ENCODE measurements at places on chromosomes 5 and 9.
A peak's percentile ranks its signal among the peaks of the same experiment; 100 is the strongest.

DNA sequence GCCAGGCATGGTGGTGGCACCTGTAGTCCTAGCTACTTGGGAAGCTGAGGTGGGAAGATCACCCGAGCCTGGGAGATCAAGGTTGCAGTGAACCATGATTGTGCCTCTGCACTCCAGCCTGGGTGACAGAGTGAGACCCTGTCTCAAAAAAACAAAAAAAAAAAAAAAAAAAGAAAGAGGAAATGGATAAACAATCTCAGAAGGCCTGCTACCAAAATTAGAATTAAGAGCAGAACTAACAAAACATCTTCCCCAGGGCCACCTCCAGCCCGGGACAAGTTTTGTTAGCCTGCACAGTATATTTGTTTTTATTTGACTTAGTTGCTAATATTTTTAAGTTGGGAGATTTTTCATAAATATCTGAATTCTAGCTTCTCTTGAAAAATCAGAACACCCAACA, 23.1 kb downstream of the PAX5 start:
- no peak for DNase-seq

- no peak for DNase-seq
These were observed 702 bp upstream of the PRELID2 start for GRCh38 chr5:145835848-145836239.

DNA sequence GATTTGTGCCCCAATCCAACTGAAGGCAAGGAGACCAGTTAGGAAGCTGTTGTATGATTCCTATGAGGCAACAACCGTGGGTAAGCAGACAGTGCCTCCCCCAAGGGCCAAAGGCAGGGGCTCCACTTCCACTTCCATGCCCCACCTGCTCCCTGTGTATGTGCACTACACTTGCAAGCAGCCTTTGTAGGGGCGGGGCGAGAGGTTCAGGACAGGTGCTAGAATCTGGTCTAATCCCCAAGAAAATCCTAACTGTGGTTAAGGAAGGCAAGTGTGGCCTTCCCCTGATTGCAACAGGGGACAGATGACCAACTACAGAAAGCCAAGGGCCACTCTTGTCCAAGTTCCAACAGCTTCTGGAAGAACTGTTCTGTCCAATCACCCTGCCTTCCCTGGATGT, 41.7 kb downstream of the B4GALT1 start:
- no peak for DNase-seq

GRCh38 chr9:13919401-13919800, 394.5 kb downstream of the NFIB start:
- DNase-seq: no peak

- no peak for DNase-seq
These were observed 6.3 kb downstream of the TYRP1 start for GRCh38 chr9:12699529-12699928.

GRCh38 chr5:38719916-38720315, 125.9 kb upstream of the OSMR start:
- DNase-seq: no peak

GRCh38 chr9:78383130-78383529, 86.2 kb downstream of the PSAT1 start:
- no peak for DNase-seq

GRCh38 chr5:167392240-167392639, 899.2 kb upstream of the WWC1 start:
- no peak for DNase-seq

- no peak for DNase-seq
These were observed 157.0 kb upstream of the SMIM23 start for GRCh38 chr5:171628633-171628974.

DNA sequence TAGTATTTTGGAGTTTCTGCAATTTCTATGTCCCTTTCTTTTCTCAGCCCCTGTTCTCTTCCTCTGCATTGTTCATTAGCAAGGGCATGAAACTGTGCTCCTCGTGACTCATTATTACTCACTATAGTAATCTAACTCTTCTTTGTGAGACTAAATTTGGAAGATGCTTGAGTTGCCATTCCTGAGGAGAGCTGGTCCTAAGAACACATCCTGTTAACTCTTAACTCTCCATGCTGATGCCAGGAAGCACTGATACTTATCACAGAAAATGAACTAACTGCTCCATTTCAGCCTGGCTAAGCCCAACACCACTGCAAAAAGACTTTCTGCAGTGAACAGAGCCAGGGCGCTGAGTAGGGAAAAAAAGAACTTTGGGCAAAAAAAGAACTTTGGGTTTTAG, 10.6 kb upstream of the CSNK1A1 start:
- DNase-seq: no peak

GRCh38 chr5:172503925-172504700, 49.8 kb upstream of the SH3PXD2B start:
- no peak for DNase-seq

DNA sequence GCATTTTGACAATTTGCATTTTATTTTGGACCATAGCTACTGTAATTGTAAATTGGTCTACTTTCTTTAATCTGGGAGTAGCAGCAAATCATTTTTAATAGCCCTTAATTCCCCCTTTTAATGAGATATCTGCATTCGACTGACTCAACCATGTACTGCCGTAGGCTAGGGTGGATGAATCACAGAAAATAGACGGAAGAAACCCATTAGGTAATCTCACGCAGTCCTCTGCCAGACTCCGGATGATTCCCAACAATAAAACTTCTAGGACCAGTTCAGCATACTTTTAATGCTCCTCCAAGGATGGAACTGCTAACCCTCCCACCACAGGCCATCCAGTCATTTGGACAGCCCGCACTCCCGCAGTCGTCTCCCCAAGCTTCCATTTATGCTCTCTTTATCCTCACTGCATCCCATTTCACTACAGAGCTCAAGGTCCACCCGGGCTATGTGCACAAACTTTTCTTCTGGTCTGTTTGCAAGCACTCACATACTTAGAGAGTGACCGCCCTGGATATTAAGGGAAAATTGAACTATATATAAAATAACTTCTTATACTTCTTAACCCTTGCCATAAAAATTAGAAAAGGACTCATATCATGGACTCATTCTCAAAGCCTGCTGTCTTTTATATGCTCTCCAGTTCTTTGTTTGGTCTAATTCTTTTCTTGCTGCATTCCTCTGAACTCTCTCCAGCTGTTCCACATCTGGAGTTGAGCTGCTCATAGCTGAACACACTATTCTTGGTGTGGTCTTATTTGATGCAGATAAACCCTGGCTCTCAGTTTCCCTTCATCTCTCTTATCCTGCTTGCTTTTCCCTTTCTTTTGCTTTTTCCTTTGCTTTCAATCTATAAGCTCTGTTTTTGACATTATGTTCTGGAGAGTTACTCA, 326.6 kb downstream of the ARL15 start:
- DNase-seq: no peak

DNA sequence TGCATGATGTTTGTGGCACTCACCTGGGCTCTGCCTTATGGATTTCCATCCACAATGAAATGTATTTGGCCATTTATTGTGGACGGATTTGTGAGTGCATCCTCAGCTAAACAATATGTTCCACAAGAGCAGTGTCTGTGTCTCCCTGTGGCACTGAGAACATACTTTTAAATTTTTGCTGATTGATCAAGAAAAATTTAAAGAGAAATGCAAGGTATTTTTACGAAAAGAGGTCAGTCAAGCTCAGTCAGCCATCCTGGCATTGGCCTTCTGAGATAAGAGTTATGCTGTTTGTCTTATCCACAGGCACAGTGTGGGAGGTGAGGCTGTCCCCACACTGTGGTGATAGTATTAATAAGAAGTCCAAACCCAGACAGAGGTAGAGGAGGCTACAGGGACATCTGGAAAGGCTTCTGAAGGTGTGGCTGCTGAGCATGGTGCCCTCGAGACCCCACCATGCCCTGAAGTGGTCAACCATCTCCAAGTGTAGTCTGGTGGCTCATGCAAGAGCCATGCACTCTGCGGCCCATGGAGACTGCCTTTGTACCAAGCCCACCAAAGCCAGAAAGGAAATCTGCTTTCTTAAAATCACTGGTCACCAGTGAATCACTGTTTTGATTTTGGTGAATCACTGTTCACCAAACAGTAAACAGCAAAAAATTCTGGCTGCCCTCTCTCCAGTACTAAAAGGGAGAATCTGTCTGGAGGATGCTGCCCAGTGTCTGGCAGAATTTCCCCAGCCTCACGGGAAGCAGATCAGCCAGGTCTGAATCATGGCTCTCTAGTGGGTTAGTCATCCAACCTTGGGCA, 28.8 kb downstream of the SPOCK1 start:
- DNase-seq: no peak

DNA sequence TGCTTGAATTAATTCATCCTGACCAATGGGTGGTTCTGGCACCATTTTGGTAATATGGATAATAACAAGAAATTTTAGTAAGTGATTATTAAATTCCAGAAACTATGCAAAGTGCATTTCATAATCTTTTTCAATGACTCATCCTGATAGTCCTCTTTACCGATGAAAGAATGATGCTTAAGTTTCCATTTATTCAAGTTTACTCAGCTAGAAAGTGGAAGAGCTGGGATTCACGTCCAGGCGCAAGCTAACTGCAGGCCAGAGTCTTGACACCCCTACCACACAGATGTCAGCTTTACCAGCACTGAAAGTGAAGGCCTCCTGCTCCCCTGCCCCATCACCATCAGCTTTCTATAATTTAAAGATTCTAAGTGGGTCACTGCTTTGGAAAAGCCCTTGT, 493.5 kb upstream of the WWC1 start:
- no peak for DNase-seq

DNA sequence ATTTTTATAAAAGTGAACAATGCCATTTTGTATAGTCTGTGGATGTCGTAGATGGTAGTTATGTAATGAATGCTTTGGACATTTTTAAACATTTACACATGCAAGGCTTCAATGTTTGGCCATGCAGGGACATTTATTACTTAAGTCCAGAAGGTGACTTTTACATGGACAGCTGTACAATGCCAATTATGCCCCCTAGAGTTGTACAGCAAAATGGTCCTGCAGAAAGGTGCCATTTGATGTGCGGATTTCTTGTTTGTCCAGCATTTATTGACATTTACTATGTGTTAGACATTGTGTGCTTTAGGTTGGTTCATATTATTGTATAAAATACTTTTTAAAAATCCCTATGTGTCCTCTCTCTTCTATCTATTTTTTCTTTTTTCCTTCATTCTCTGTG, 22.5 kb upstream of the COMMD10 start:
- DNase-seq: no peak

DNA sequence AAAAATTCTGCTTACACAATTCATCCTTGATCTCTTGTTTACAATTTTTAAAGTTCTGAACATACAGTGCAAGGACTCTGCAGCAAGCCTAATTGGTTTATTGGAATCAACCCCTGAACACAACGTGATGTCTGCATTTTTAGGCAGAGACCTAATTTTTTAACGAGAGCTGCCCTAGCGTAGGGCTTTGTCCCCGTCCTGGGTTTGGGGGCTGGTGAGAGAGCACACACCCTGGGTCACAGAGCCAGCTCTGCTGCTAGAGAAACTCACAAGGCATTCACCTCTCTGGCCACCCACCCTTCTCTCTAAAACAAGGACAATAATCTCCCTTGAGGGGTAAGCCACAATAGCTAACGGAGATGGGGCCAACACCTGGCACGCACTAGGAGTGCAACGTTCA, 28.2 kb downstream of the SH3PXD2B start:
- DNase-seq: no peak

DNA sequence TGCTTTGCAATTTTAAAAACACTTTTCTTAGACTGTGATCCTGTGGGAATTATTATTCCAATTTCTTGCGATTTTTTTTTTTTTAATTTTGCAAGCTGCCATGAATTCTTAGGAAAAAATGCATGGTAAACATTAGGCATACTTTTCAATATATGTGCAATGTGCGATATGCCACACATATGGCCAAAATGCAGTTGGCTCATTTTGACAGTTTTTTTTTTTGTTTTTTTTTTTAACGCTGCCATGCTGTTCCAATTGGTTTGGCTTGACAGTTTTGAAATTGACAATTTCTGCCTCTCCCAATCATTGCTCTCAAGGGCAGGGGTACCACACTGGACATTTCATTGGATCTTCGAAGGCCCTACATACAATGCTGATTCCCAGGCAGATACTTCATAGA, 36.4 kb downstream of the DAPK1 start:
- DNase-seq: no peak

DNA sequence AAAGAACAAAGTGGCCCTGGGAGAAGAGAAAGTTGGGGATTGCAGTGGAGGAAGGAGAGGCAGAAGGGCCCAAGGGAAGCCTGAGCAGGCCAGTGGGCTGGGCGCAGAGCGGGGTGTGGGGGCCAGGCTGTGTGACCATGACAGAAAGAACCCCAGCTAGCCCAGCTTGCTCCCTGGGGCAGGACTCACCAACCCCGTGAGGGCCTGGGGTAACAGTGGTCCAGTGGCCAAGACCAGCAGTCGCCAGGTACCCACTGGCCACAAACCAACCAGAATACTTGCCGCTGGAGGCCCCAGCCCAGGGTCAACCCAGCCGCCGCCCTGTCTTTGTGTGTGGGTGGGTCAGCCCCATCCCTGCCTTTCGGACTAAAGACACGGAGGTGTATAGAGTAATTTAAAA, 146.5 kb downstream of the CACNA1B start:
- DNase-seq: no peak

DNA sequence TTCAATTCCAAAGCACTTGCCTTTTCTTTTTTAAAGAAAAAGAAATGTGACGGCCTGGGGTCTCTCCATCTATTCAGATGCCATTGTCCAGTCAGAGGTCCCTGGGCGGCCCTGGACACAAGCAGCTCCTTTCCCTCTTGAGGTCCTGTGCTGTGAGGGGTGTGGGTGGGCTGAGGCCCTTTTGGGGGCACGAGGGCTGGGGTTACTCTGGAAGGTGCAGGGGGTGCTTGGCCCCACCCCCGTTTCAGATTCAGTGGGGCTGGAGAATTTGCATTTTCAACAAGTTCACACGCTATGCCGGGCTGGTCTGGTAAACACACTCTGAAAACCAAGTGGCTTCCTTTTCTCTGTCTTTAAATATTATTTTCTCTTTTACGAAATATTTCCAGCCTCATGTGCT, 91.4 kb upstream of the PHYKPL start:
- DNase-seq: no peak

DNA sequence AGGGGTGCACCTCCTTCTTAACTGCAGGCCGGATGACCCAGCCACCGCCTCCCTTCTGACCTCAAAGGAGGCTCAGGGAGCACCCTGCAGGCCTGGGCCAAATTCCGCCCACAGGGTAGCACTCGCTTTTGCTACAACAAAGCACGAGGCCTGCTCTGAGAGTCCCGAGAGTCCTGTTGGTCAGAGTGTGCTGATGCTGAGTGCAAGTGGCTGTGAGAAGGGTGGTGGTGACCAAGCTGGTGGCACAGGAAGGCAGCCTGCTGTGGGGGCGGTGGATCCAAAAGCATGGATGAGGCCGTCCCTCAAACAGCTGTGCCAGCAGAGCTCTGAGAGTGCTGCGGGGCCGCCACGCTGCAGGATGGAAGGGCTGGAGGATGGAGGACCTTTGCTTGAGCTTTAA, 101.8 kb downstream of the AK8 start:
- DNase-seq: no peak

- no peak for DNase-seq
These were observed 274.2 kb downstream of the TMEM167A start for GRCh38 chr5:82802954-82803353.

DNA sequence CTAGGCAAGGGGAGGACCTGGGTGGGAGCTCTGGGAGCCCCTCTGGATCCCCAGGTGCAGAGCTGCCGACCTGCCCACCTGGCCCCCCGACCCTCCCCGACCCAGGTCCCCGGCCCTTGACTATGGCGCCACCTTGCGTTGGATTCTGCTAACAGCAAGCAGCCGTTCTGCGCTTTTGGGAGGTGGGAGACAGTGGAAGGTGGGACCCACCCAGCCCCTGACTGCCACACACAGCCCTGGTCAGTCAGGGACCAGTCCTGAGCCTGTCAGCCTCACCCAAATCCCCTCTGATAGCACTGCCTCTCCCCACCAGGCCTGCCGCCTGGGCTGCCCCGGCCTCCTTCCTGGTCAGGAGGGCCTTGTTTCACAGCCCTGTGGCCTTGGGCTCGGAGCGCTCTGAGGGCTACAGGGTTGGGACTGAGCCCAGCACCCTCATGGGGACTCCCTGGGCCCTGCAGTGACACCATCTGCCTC, 77.9 kb downstream of the HMCN2 start:
- peak; percentile 8 for DNase-seq

Measured in activated naive CD4-positive, alpha-beta T cell (primary cell).